ENCODE measurements at places on chromosomes 12 and 14. TPM values are rescaled to one million over a fixed set of nuclear protein-coding genes. Genes with fewer than 3 reads are reported as not detected.

- H3K4me3 ChIP-seq: no peak overlapping the region
- no peak for DNase-seq
- no peaks in the 10 kb centered on the region for H3K27me3 ChIP-seq
- no peaks in the 10 kb centered on the region for H3K4me1 ChIP-seq
- H3K36me3 ChIP-seq: no peaks in the 10 kb centered on the region
- no peak overlapping the region for H3K27ac ChIP-seq
Observed at GRCh38 chr14:95885866-95886265, 9.2 kb downstream of the TUNAR start.

GRCh38 chr12:108832208-108832607 is 25.2 kb downstream of the SSH1 start:
- peaks cover 71% of the 10 kb centered on the region for H3K4me1 ChIP-seq
- H3K4me3 ChIP-seq: no peak overlapping the region
- H3K36me3 ChIP-seq: peaks cover 2% of the 10 kb centered on the region
- DNase-seq: no peak

MUCL1 gene
- total RNA-seq: not detected

DNA sequence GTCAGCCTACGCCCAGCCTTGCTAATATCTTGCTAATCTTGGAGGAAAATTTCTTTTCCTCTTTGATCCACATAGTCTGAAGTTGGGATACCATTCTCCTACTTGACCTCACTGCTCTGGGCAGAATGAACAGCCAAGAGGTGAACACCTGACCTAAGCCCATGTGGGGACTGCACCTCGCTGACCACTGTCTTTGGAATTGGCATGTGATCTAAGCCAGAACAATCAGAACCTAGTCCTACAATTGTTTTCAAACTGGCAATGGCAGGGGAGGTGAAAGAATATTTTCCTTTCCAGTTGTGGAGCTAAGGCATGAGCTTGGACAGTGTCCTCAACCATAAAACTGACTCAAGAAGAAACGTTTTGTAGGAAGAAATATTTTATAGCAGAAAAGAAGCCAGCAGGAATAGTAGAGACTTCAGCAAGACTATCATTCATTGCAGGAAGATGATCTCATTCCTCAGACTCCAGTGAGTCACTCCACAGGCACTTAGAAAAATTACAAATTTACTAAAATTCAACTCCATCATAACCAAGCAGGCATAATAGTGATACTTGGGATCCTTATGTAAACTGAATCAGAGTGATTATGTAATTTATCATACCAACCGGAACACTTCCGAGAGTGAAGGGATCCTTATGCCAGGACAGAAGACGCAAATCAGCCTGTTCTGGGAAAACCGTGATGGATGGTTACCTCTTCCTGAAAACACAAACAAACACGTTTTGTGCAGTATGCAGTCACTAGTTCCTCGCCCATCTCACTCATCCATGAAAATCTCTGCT is 14.7 kb downstream of the PTPRO start:
- no peaks in the 10 kb centered on the region for H3K27me3 ChIP-seq
- H3K4me3 ChIP-seq: no peak overlapping the region
- H3K27ac ChIP-seq: no peak overlapping the region
- DNase-seq: no peak
- H3K4me1 ChIP-seq: no peaks in the 10 kb centered on the region
- H3K36me3 ChIP-seq: no peaks in the 10 kb centered on the region

All from upper lobe of left lung (tissue), 6 donors.